ENCODE measurements at places on chromosomes 1 and 21.

- no peak for DNase-seq
Observed at GRCh38 chr1:166484871-166485270, 318.1 kb upstream of the FAM78B start.

- no peak for DNase-seq
Observed at GRCh38 chr1:176462674-176463378, at the start of gene PAPPA2. TSS of gene PAPPA2 (plus strand) at chr1:176463175. CDS start at chr1:176556323, 93,148 bp downstream.

DNA sequence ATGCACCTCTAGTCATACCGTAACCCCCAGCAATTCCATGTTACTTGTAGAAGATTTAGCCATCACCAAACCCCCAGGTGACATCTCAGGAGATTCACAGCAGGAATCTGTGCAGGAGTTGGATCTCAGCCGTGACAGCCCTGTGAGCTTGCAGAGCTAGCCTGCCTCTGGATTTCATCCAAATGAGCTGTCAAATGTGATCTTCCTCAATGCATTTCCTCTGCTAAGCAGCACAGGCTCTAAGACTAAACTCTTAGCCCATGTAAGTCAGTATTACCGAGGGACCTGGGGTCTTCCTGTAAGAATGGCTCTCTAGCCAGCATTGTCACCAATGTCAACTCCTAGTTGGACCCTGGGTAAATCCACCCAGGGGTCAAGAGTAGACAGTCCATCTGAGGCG lies 41.7 kb downstream of the UMODL1 start:
- no peak for DNase-seq

DNA sequence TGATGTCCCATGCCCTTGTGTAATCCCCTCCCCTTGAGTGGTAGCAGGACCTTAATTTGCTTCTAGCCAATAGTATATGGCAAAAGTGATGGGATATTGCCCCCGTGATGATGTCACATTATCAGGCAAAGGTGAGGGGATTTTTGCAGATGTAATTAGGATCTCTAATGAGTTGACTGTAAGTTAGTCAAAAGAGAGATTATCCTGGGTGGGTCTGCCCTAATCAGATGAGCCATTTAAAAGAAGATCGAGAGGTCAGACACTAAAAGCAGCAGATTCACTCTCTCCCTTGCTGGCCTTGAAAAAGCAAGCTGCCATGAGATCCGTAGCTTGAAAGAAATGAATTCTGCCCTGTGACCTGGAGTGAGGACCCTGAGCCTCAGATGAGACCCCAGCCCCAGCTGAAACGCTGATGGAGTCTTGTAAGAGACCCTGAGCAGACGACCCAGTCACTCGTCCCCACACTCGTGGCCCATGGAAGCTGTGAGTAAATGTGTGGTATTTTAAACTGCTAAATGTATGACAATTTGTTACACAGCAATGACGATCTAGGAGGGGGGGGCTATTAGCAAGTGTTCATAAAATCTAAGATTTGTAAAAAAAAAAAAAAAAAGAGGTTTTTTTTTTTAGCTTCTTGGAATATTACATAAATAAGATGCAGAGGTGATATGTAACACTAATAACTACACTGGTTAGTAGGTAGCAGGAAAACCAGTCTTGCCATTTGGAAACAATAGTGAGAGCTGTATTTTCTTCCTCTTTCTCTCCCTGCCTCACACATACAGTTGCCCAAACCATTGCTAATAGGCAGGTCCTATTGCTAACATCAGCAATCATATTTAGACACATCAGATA lies 50.3 kb upstream of the TARBP1 start:
- DNase-seq, result no peak

- DNase-seq, result no peak
Observed at GRCh38 chr1:43706598-43707189, 642 bp upstream of the ST3GAL3 start.

DNA sequence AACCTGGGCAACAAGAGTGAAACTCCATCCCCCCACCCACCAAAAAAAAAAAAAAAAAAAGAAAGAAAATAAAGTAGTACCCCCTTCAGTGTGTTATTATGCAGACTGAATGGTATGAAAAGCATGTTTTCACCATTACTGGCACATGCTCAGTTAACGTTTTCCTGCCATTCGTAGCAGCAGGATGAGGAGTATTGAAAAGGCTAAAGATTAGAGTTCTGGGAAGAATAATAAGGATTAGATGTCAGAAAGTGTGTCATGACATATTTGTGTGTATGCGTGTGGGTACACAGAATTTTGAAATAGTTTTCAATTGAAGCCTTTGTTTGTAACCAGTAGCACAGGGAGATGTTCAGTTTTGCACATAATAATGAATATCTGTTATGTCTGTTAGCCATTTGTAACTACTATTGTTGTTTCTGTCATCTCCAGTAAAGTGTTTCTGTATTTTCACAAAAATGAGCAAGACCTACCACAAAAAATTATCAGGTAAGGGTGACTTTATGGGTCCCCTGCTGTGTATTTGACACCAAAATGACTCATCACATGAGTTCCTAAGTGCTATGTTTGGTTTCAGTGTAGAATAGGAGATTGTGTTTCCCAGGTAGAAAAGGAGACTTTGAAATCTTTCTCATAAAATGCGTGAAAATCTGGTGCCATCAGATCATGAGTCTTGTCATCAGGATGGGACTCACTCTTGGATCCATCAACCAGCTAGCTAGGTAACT lies 358.9 kb downstream of the DISC1 start:
- no peak for DNase-seq

DNA sequence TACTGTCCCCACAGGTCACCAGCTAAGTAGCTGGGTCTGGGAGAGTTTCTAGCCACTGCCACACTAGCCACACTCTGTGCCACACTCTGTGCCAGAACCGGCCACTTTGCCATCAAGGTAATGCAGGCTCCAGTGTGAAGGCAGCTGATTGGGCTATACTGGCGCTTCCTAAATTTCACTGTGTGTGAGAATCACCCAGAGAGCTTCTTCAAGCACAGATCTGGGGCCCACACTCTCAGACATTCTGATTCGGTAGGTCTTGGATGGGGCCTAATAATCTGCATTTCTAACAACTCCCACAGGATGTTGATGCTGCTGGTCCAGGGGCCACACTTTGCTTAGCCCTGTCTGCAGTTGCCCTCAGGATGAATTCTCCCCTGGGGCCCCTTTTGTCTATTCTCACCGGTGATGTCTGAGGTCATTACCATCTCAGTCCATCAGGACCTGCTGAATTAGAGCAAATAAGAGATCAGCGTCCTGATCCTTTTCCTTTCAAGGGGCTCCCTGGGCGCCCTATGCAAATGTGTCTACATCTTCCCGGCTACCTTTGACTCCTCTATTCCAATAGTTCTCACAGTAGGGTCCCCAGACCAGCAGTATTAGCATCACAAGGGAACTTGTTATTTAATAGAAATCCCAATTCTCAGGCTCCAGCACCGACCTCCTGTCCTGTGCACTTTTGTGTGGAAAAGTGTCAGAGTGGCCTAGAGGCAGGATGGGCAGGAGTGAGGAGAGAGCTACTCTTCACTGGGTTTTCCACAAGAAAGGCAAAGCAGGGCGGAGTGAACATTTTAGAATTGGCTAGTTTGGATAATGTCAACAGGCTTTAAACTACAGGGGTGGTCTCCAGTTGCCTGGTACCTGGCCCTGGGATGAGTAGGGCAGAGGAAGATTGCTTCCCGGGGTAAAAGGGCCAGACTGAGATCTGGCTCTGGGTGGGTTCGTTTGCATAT lies 24.7 kb upstream of the LRRN2 start:
- DNase-seq, result no peak

- DNase-seq, result no peak
Observed at GRCh38 chr1:179251675-179252074, 22.2 kb upstream of the ABL2 start.

GRCh38 chr21:24583473-24583872 lies 1023.8 kb downstream of the MRPL39 start:
- DNase-seq, result no peak

DNA sequence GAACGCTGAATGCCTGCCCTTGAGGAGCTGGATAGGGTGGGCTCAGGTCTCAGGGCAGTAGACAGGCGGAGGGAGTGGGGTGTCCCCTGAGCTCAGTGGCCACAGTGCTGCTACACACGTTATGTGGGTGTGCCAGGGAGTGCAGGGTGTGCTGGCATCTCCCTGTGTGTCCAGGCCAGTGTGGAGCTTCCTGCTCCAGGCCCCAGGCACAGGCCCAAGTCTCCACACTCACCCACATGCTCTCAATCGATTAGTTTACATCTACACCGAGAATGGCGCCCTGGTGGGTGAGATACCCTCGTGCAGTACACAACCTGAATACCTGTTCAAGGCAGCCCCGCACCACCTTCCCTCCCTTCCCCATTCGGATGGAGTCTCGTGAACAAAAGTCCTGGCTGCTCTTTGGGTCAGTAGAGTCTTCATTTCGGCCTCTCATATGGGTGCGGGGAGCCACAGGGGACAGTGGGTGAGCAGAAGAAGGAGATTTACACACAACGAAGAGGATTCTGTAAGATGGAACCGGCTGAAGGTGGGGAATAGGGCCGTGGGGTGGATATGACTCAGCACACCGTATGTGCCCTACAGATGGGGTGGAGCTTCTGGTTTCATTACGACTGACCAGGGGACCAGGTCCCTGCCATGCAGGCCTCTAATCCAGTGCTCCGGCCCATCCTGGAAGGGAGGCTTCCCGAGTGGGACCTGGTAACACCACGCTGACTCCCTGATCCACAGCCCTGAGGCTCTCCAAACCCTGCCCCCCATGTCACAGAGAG lies 93.3 kb downstream of the SPSB1 start:
- DNase-seq, result no peak

GRCh38 chr21:38396325-38396724 lies 102.0 kb downstream of the ERG start:
- no peak for DNase-seq

DNA sequence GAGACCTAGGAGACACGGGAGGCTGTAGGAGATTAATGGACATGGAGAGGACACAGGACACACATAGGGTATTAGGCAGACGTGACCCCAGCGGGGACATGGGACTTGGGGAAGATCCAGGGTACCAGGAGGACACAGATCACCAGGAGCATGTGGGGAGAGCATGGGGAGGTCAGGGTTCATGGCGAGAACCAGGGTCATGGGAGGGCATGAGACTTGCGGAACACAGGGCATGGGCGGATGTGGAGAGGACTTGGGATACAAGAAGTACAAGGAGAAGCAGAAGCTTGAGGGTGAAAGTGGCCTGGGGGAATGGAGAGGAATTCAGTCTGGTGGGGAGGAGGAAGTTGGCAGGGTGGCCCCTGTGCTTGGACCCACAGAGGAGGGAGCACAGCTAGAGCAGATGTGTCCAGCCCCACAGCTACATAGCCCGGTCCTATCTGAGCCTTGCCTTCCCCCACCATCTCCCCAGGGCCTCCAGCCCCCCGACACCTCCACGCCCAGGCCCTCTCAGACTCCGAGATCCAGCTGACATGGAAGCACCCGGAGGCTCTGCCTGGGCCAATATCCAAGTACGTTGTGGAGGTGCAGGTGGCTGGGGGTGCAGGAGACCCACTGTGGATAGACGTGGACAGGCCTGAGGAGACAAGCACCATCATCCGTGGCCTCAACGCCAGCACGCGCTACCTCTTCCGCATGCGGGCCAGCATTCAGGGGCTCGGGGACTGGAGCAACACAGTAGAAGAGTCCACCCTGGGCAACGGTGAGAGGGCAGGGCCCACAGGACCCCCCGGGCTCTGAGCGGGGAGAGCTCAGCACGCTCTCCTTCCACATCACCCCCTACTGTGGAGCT lies 12.1 kb downstream of the TIE1 start:
- no peak for DNase-seq

GRCh38 chr1:85445906-85446305 lies 19.1 kb downstream of the DDAH1 start:
- DNase-seq, result no peak

Data from stimulated activated CD8-positive, alpha-beta memory T cell treated with anti-CD3 and anti-CD28 coated beads, Interleukin-4, amount 100 ng/mL, for 4 hours (primary cell).